ENCODE measurements at places on chromosomes 1 and 21. TPM values are rescaled to one million over a fixed set of nuclear protein-coding genes. Genes with fewer than 3 reads are reported as not detected.

DNA sequence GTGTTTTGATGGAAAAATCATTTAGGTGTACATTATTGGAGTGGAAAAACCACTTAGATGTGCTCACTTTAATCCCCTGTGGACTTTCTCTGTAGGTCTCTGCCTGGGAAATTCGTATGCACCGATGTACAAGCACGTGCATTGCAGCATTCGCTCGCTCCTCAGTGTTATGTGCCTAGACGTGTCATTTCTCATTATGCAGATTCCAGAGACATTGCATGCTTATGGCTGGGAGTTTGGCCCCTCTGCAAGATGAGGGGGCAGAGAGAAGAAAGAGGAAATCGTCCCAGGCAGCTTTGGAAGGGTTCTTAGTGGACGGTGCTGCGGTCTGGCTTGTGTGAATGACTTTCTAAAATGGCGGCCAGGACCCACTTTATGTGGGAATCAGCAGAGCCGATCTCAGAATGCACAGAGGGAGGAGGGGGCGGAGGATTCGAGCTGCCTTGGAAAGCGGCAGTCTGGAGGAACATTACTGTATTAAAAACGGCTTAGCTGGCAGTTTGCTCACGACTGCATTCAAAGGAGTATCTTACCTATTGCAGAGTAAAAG lies 2.3 kb downstream of the SPEN start:
- peaks cover 29% of the 10 kb centered on the region for H3K4me1 ChIP-seq
- H3K36me3 ChIP-seq: no peaks in the 10 kb centered on the region
- no peaks in the 10 kb centered on the region for H3K27me3 ChIP-seq
- peak overlapping the region; percentile 96 for H3K27ac ChIP-seq
- no peak for DNase-seq
- H3K4me3 ChIP-seq: peak overlapping the region; percentile 94

- H3K4me1 ChIP-seq: peaks cover 23% of the 10 kb centered on the region
- peak; percentile 31 for DNase-seq
- no peaks in the 10 kb centered on the region for H3K27me3 ChIP-seq
- H3K36me3 ChIP-seq: no peaks in the 10 kb centered on the region
- H3K4me3 ChIP-seq: no peak overlapping the region
These were observed 7.0 kb upstream of the CCT8 start for GRCh38 chr21:29080454-29080941.

GRCh38 chr1:53117836-53118235 lies 24.6 kb downstream of the SLC1A7 start:
- H3K4me3 ChIP-seq: no peak overlapping the region
- H3K4me1 ChIP-seq: peaks cover 13% of the 10 kb centered on the region
- H3K27ac ChIP-seq: no peak overlapping the region
- no peak for DNase-seq
- no peaks in the 10 kb centered on the region for H3K36me3 ChIP-seq

SLC2A5 gene
- total RNA-seq: 0.30 TPM

- peak overlapping the region; percentile 82 for H3K4me3 ChIP-seq
- peaks cover 29% of the 10 kb centered on the region for H3K36me3 ChIP-seq
- H3K4me1 ChIP-seq: peaks cover 41% of the 10 kb centered on the region
- H3K27me3 ChIP-seq: no peaks in the 10 kb centered on the region
These were observed 1.0 kb downstream of the MARCKSL1 start for GRCh38 chr1:32334864-32335534.

- no peak overlapping the region for H3K4me3 ChIP-seq
- no peak for DNase-seq
- H3K27me3 ChIP-seq: no peaks in the 10 kb centered on the region
- no peaks in the 10 kb centered on the region for H3K4me1 ChIP-seq
These were observed 23.1 kb upstream of the PALMD start for GRCh38 chr1:99622702-99623347.

- no peak overlapping the region for H3K27ac ChIP-seq
- DNase-seq: peak; percentile 59
- no peak overlapping the region for H3K4me3 ChIP-seq
- peaks cover 5% of the 10 kb centered on the region for H3K4me1 ChIP-seq
- H3K36me3 ChIP-seq: no peaks in the 10 kb centered on the region
These were observed 102.5 kb upstream of the TARDBP start for GRCh38 chr1:10909697-10910680.

DNA sequence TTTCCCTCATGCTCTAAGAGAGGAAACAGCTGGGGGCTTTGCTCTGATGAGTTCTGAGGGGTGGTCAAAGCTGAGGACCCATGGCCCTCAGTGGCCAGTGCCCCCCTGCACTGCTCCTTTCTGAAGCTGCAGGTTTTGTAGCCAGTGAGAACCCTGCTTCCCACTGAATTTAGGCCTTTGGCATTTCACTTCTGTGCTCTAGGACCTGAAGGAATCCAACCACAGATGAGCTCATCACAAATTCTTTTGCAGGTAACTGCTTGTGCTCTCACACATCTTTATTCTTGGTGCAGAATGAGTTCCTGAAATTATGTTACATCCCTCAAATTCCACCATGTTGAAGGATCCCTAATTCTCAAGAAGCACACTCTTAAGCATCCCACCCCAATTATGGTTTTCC lies 248.7 kb upstream of the IRF2BP2 start:
- no peak for DNase-seq
- no peak overlapping the region for H3K27ac ChIP-seq
- H3K4me1 ChIP-seq: peaks cover 16% of the 10 kb centered on the region
- no peaks in the 10 kb centered on the region for H3K36me3 ChIP-seq
- H3K4me3 ChIP-seq: no peak overlapping the region

GRCh38 chr1:224067207-224067606 lies 46.7 kb upstream of the FBXO28 start:
- no peaks in the 10 kb centered on the region for H3K27me3 ChIP-seq
- no peak overlapping the region for H3K27ac ChIP-seq
- no peak overlapping the region for H3K4me3 ChIP-seq
- H3K36me3 ChIP-seq: no peaks in the 10 kb centered on the region

DNA sequence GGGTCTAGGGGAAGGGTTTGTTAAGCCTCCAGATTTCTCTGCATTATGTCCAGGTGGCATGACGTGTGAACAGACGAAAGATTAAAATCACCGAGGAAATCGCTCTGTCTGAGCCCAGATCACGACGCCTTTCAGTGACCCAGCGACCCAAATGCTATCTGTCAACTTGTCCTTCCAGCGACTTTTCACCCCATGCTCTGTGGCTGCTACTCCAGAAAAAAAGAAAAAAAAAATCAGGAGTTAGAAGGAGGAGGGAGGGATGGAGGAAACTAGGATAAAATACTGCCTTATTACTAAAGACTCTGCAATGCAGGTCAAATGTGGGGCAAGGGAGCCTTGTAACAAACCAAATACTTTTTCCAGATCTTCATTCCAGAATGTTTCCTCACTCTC lies 352.0 kb downstream of the NUF2 start:
- no peak for DNase-seq
- no peaks in the 10 kb centered on the region for H3K27me3 ChIP-seq
- no peak overlapping the region for H3K4me3 ChIP-seq
- H3K36me3 ChIP-seq: no peaks in the 10 kb centered on the region
- H3K27ac ChIP-seq: no peak overlapping the region
- no peaks in the 10 kb centered on the region for H3K4me1 ChIP-seq

TNFRSF4 gene
- total RNA-seq: 15.4 TPM

DNA sequence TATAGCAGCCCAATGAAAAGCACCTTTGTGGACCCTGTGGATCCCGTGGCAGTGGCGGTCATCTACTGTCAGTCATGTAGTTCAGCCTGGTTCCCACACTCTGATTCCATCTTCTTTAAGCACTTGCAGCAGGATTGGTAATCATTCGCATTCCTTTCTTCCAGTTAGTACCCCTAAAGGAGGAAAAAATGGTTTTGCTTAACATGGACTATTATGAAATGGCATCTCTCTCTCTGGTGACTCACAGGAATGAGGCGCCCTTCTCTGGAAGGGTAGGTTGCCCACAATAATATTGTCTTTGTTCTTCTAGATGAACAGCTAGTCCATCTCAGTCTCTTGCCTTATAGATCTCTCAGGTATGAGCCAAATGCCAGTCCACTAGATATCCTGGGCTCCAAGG lies 127.9 kb upstream of the MROH9 start:
- H3K27me3 ChIP-seq: no peaks in the 10 kb centered on the region
- no peak overlapping the region for H3K4me3 ChIP-seq
- H3K27ac ChIP-seq: no peak overlapping the region
- H3K36me3 ChIP-seq: no peaks in the 10 kb centered on the region
- H3K4me1 ChIP-seq: no peaks in the 10 kb centered on the region

GRCh38 chr1:209370241-209370995 lies 213.1 kb upstream of the CAMK1G start:
- H3K27me3 ChIP-seq: no peaks in the 10 kb centered on the region
- no peak overlapping the region for H3K4me3 ChIP-seq
- H3K27ac ChIP-seq: no peak overlapping the region
- no peaks in the 10 kb centered on the region for H3K36me3 ChIP-seq

- no peaks in the 10 kb centered on the region for H3K36me3 ChIP-seq
- H3K4me1 ChIP-seq: peaks cover 8% of the 10 kb centered on the region
- H3K27ac ChIP-seq: no peak overlapping the region
- DNase-seq: no peak
- H3K4me3 ChIP-seq: no peak overlapping the region
These were observed 38.3 kb upstream of the TARBP1 start for GRCh38 chr1:234517110-234517802.

- H3K27ac ChIP-seq: no peak within 1 kb of the TSS
- H3K36me3 ChIP-seq: no peaks in the 10 kb centered on the region
- H3K4me3 ChIP-seq: no peak within 1 kb of the TSS
- peaks cover 39% of the 10 kb centered on the region for H3K27me3 ChIP-seq
- peaks cover 26% of the 10 kb centered on the region for H3K4me1 ChIP-seq
- peak; percentile 85 for DNase-seq
These were observed at the start of gene DRAXIN for GRCh38 chr1:11691302-11691914. DRAXIN (plus strand) TSS chr1:11691710; CDS start chr1:11706259, 14,549 bp downstream.

RAB25 gene
- total RNA-seq: 90.4 TPM

DNA sequence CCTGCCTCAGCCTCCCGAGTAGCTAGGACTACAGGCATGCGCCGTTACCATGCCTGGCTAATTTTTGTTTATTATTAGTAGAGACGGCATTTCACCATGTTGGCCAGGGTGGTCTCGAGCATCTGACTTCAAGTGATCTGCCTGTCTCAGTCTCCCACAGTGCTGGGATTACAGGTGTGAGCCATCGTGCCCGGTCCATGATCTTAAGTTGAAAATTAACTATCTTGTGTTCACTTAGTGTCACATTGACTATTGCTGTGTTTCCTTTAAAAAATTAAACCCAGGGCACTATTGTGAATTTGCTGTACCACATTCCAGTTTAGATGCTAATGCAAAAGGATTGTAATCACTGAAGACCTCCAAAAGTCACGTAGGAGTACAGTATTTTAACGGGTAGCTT lies 14.1 kb downstream of the CMPK1 start:
- no peaks in the 10 kb centered on the region for H3K27me3 ChIP-seq
- no peak for DNase-seq
- no peak overlapping the region for H3K4me3 ChIP-seq

DDI2 gene
- 50.7 TPM for total RNA-seq

TARDBP gene
- 118 TPM for total RNA-seq

ACTN2 gene
- 1.8 TPM for total RNA-seq

TCHH gene
- 0.20 TPM for total RNA-seq

MATN1 gene
- not detected for total RNA-seq
